ENCODE measurements at places on chromosomes 2 and 18. TPM values are rescaled to one million over a fixed set of nuclear protein-coding genes. Genes with fewer than 3 reads are reported as not detected.
A peak's percentile ranks its signal among the peaks of the same experiment; 100 is the strongest.

LPIN1 gene
- total RNA-seq: 40.6 TPM

PRR30 gene
- not detected for total RNA-seq

ALPP gene
- total RNA-seq: not detected

ABCG8 gene
- total RNA-seq: not detected

COQ10B gene
- 9.7 TPM for total RNA-seq

PSMA8 gene
- total RNA-seq: 2.0 TPM

CABYR gene
- 0.46 TPM for total RNA-seq

CD8B2 gene
- 0.09 TPM for total RNA-seq

PRSS56 gene
- not detected for total RNA-seq

DYNAP gene
- not detected for total RNA-seq

CD302 gene
- 0.57 TPM for total RNA-seq

C2orf76 gene
- total RNA-seq: 9.9 TPM

TMEM237 gene
- total RNA-seq: 12.5 TPM

RNU2-63P gene
- 8.5 TPM for total RNA-seq

MC5R gene
- total RNA-seq: not detected

PIEZO2 gene
- total RNA-seq: not detected

DNA sequence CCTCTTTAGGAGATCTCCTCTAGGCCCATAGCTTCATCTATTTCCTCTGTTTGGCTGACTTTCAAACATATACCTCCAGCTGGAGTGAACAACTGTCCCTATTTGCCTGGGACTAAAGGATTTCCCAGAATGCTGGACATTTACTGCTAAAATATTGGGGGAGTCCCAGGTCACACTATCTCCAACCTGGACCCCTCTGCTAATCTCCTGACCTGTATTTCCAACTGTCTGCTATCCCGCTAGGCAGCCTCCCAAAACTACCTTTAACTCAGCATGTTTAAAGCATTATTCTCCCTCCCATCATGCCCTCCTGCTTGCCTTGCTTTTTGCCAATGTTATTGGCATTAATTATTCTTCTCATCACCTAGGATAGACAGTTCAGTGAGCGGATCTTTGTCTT, 77.1 kb downstream of the THADA start:
- H3K27ac ChIP-seq: no peak overlapping the region
- H3K36me3 ChIP-seq: peaks cover 8% of the 10 kb centered on the region
- no peak overlapping the region for H3K4me3 ChIP-seq
- DNase-seq: no peak

DNA sequence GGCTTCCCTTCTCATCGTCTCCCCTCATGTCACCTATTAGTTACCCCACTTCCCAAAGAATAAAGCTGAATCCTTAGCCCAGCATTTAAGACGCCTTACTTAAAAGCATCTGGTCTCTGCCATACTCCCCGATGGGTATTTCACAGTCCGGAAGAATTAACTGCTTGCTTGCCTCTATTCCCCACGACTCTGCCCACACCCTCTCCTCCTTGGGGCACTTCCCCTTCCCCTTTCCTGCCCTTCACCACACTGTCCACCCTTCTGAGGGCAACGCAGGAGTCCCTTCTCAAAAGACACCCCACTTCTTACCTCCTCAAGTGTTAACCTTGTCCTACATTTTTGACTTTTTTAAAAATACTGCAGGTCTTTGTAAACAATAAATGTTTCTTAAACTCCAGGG, 60.1 kb upstream of the RMP24 start:
- H3K4me1 ChIP-seq: no peaks in the 10 kb centered on the region
- no peak overlapping the region for H3K4me3 ChIP-seq
- no peaks in the 10 kb centered on the region for H3K36me3 ChIP-seq
- no peak for DNase-seq

GRCh38 chr2:19106376-19106775, 252.0 kb downstream of the OSR1 start:
- H3K36me3 ChIP-seq: no peaks in the 10 kb centered on the region
- no peak overlapping the region for H3K27ac ChIP-seq
- no peak for DNase-seq
- no peak overlapping the region for H3K4me3 ChIP-seq

- peaks cover 71% of the 10 kb centered on the region for H3K36me3 ChIP-seq
- no peak overlapping the region for H3K4me3 ChIP-seq
- no peaks in the 10 kb centered on the region for H3K27me3 ChIP-seq
- no peak overlapping the region for H3K27ac ChIP-seq
These were observed 29.4 kb downstream of the KANSL3 start for GRCh38 chr2:96608469-96609455.

DNA sequence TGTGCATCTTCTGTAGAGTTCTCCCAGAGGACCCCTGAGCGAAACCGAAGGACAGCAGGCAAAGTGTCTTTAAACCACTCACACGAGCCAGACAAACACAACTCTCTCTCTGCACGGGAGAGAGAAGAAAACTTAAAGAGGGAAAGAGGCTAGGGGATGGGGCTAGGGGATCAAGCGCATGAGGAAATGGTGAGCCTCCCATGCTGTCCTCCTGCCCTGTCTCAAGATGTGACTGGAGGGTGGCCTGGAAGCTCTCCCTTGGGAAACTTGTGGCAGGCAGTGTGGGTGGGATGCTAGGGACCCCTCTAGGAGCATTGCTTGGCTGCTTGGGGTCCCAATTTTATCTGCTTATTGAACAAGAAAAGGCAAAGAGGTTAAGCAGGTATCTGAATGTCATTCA, 44.5 kb downstream of the CYP26B1 start:
- H3K4me1 ChIP-seq: no peaks in the 10 kb centered on the region
- peaks cover 19% of the 10 kb centered on the region for H3K27me3 ChIP-seq
- DNase-seq: no peak
- no peak overlapping the region for H3K4me3 ChIP-seq

DNA sequence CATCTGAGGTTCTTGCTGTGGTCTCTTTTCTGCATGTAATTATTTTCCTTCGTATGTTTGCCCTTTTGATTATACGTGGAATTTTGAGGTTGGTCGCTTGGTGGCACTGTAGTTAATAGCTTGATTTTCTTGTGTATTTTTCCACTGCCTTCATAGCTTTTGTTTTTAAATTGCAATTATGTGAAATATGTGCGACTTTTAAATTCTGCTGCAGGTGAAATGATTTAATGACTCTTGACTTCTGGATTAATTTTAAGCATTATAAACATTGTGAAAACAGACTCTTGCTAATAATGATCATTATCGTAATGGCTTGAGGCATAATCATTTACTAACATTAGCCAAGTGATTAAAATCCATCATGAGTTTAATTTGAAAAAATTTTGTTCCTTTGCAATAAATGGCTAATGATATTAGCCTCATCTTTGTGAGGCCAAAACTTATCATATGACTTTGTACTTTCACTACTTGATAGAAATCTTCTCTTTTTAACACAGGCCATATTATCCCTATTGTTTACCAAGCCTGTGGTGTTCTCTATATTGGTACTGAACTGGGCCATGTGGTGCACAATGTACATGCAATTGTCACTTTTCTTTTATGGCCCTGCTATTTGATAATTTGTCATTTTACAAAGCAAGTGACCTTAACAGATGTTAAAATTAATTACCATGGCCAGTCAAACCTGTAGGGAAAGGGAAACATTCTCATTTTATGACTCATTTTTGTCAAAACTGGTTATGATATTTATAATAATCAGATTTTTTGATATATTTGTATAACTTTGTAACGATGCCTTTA, 62.8 kb upstream of the NEUROD1 start:
- DNase-seq: peak; percentile 56
- H3K27me3 ChIP-seq: peaks cover under 1% of the 10 kb centered on the region
- H3K4me3 ChIP-seq: no peak overlapping the region
- H3K36me3 ChIP-seq: no peaks in the 10 kb centered on the region
- H3K27ac ChIP-seq: no peak overlapping the region

- H3K4me1 ChIP-seq: no peaks in the 10 kb centered on the region
- no peak overlapping the region for H3K4me3 ChIP-seq
- H3K36me3 ChIP-seq: no peaks in the 10 kb centered on the region
- no peak for DNase-seq
These were observed 504.7 kb downstream of the KCNJ3 start for GRCh38 chr2:155203178-155203577.

DNA sequence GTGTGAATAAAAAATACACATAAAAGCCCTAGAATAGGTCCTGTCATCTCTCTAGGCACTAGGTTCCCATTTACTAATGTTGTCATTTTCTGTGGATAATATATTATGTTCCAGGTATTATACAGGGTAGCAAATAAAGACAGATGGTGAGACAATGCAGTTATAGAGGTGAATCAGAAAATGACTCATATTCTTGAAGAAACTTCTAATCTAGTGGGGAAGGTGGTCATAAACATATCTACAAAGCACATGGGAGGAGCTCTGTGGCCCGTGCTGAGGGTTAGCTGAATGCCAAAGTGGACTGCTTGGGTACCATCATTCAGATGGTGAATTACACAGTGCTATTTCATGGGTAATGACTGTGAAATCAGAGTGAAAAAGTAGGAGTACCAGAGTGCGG, 700.9 kb downstream of the ERBB4 start:
- DNase-seq: no peak
- H3K27me3 ChIP-seq: no peaks in the 10 kb centered on the region
- no peak overlapping the region for H3K4me3 ChIP-seq

- peaks cover 6% of the 10 kb centered on the region for H3K27me3 ChIP-seq
- H3K4me3 ChIP-seq: no peak overlapping the region
- H3K27ac ChIP-seq: no peak overlapping the region
- peaks cover 2% of the 10 kb centered on the region for H3K4me1 ChIP-seq
- peaks cover 2% of the 10 kb centered on the region for H3K36me3 ChIP-seq
These were observed 25.7 kb downstream of the SGPP2 start for GRCh38 chr2:222450021-222450420.

GRCh38 chr2:96436961-96437360, 68.2 kb downstream of the NEURL3 start:
- DNase-seq: no peak
- H3K36me3 ChIP-seq: peaks cover 2% of the 10 kb centered on the region
- H3K27ac ChIP-seq: no peak overlapping the region

GRCh38 chr18:43393174-43393573, 115.9 kb upstream of the SYT4 start:
- no peak for DNase-seq
- H3K27ac ChIP-seq: no peak overlapping the region
- H3K27me3 ChIP-seq: no peaks in the 10 kb centered on the region
- no peaks in the 10 kb centered on the region for H3K36me3 ChIP-seq
- no peaks in the 10 kb centered on the region for H3K4me1 ChIP-seq

- DNase-seq: no peak
- no peak overlapping the region for H3K27ac ChIP-seq
- no peaks in the 10 kb centered on the region for H3K4me1 ChIP-seq
- no peaks in the 10 kb centered on the region for H3K27me3 ChIP-seq
These were observed 200.6 kb downstream of the MGAT5 start for GRCh38 chr2:134454426-134454825.

DNA sequence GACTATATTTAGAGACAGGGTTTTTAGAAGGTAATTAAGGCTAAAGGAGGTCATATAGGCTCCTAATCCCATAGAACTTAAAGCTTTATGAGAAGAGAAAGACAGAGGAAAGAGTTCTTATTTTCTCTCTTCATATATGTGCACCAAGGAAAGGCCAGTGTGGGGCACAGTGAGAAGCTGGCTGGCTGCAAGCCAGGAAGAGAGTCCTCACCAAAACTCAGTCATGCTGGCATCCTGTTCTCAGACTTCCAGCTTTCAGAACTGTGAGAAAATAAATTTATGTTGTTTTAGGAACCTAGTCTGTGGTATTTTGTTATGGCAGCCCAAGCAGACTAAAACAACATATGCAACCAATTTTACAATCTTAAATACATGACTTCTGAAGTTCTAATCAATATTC, 31.5 kb upstream of the ATIC start:
- no peak overlapping the region for H3K27ac ChIP-seq
- H3K4me3 ChIP-seq: no peak overlapping the region
- no peaks in the 10 kb centered on the region for H3K36me3 ChIP-seq
- no peaks in the 10 kb centered on the region for H3K4me1 ChIP-seq
- peaks cover 2% of the 10 kb centered on the region for H3K27me3 ChIP-seq

DNA sequence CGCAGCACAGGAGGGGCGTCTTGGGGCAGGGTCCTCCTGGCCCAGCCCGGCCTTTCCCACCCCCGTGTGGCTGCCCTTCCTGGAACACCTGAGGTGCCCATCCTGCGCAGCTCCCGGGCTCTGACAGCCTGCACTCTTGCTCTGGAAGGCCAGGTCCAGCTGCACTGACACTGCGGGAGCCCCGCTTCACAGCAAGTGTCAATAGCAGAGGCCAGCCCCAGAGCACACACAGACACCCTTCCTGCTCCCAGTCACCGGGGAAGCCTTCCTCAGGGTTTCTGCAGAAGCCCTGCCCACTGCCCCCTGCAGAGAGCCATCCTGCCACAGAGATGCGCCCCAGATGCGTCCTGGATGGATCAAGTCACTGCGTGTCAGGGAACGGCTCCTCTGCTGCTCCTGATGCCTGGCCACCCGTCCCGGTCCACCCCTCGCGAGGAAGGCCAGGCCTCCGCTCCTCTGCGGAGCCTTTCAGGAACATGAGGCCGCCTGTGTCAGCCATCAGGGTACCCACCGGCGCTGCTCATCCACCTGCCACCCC, 519.2 kb upstream of the MYT1L start:
- H3K27ac ChIP-seq: no peak overlapping the region
- no peaks in the 10 kb centered on the region for H3K36me3 ChIP-seq
- no peak overlapping the region for H3K4me3 ChIP-seq

GRCh38 chr18:13262839-13263691, 44.5 kb downstream of the LDLRAD4 start:
- no peak for DNase-seq
- H3K4me1 ChIP-seq: peaks cover 62% of the 10 kb centered on the region
- H3K27ac ChIP-seq: no peak overlapping the region
- H3K27me3 ChIP-seq: no peaks in the 10 kb centered on the region
- H3K4me3 ChIP-seq: no peak overlapping the region

- DNase-seq: no peak
- no peaks in the 10 kb centered on the region for H3K36me3 ChIP-seq
- H3K27ac ChIP-seq: no peak overlapping the region
- peaks cover 4% of the 10 kb centered on the region for H3K4me1 ChIP-seq
- peaks cover 3% of the 10 kb centered on the region for H3K27me3 ChIP-seq
These were observed 12.8 kb upstream of the FAM136A start for GRCh38 chr2:70314640-70315039.

- H3K36me3 ChIP-seq: no peaks in the 10 kb centered on the region
- H3K4me3 ChIP-seq: no peak overlapping the region
- DNase-seq: no peak
- no peak overlapping the region for H3K27ac ChIP-seq
- no peaks in the 10 kb centered on the region for H3K4me1 ChIP-seq
These were observed 442.8 kb upstream of the SYT4 start for GRCh38 chr18:43720041-43720440.

GRCh38 chr2:190910341-190911136, 29.9 kb downstream of the GLS start:
- H3K36me3 ChIP-seq: peaks cover 40% of the 10 kb centered on the region
- H3K27me3 ChIP-seq: no peaks in the 10 kb centered on the region
- H3K4me3 ChIP-seq: no peak overlapping the region

DNA sequence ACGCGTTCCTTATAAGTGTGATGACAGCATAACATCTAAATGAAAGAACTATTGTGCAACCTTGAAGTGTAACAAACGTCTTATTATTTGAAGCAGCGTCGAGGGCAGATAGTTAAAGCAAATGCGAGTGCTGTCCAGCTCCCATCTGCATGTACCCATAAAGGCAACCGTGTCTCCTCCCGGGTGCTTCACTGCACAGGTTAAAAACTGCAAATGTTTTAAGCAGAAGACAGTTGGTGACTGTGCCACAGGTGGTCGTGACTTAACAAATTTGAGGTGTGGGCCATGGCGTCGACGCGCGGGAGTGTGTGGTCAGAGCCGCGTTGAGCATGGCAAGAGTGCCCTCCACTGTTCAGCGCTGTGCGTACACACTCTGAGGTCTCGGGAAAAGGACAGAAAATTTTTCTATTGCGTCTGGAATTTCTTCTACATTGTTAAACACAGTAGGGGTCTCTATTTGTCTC, 6.4 kb downstream of the SALL3 start:
- no peak overlapping the region for H3K27ac ChIP-seq
- peaks cover 3% of the 10 kb centered on the region for H3K36me3 ChIP-seq
- H3K4me3 ChIP-seq: no peak overlapping the region
- DNase-seq: peak; percentile 56
- peaks cover 5% of the 10 kb centered on the region for H3K4me1 ChIP-seq
